ENCODE measurements at places on chromosomes 4 and X.

DNA sequence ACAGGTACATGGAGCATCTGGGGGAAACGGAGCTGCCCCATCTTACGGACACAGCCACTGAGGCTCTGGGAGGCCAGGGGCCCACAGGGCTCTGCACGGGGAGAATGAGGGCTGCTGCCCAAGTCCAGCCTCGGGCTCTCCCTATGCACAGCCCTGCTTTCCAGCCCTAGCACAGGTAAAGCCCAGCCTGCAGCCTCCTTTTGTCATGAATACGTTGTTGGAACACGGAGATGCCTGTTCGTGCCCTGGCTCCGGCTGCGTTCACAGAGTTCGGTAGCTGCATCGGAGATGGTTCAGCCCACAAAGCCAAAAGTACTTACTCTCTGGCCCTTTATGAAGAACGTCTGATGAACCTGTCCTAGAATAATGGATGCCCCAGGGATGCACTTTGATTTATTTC, 68.7 kb upstream of the AFAP1 start:
- DNase-seq: no peak

GRCh38 chr4:30537456-30537855, 182.7 kb upstream of the PCDH7 start:
- no peak for DNase-seq

DNA sequence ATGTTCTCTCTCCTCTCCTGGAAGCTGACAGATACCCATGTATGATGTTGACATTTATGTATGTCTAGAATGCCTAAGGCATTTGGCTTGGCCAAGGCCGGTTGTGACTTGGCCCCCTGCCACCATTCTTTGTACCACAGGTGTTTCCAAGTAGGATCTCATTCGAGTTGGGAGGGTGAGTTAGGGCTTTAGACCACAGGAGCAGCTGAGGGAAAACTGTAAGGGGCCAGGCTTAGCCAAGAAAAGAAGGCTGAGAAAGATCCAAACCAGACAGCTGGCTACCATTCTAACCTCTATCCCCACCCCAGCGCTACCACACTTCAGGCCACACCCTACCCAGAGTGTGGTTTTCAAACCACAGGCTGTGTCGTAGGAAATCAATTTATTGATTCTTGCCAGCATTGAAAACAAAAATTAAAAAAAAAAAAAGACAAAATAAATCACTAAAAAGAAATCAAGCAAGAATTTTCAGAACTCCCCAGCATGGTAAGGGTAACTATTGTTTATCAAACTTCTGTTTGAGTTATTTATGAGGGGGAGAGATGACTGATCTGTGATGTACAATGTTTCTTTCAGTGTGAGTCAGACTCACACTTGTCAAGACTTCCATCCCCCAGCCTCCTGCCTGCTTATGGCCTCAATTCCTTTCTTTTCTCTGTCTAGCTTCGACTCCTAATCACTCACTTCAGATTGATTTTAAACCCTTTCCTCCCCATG, 9.9 kb downstream of the TMSB4X start:
- DNase-seq: no peak

DNA sequence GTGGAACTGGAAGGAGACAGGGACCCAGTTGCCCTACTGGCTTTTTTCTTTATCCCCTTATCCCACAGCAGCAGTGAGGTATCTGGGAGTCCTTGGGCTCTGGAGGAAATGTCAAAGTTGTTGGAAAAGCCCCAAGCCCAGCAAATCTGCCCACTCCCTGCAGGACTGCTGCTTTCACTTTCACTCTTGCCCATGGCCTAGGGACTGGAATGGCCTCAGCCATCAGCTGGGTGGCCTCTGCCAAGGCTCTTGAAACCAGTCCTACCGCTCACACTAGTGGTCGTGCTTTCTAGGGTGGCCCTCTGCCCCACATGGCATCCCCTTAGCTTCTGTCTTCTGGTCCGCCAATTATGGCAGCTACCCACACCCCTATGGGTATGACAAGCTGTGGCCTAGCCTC, 9.7 kb upstream of the RHOXF1 start:
- no peak for DNase-seq

GRCh38 chr4:19675172-19675811, 576.4 kb upstream of the SLIT2 start:
- no peak for DNase-seq

GRCh38 chr4:156999175-156999517, 27.5 kb upstream of the PDGFC start:
- no peak for DNase-seq

- DNase-seq: no peak
Measured at GRCh38 chr4:37968747-37969146, 8.5 kb downstream of the PTTG2 start.

DNA sequence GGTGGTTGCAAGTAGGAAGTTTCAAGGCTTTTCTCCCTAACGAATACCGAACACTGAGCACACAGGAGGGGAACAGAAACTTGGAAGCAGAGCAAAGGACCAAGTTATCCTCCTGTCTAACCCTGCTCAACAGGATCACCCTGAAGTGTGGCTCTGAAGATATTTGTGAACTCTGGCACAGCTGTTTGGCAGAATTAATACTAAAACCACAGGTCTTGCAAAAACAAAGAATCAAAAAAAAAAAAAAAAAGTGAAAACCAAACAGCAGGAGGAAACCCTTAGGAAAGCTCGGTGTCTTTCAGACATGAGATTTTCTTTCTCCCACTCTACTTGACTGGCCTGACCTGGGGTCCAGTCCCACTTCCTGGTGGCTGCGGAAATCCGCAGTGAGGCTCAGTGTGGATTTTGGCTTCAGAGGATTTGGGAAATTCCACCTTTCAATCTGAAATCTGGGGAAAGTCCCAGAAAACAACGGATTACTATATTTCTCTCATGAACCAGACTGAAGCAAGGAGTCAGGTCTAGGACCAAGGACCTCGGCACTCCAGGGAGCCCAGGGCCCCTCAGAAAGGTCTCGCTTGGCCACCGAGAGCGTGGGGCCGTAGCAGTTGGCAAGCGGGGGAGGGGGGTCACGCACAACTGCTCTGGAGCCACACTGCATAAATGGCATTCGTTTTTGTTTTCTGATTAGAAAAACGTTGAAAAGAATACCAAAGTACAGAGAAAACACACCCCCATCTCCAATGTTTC, 867 bp downstream of the TIFA start:
- no peak for DNase-seq

DNA sequence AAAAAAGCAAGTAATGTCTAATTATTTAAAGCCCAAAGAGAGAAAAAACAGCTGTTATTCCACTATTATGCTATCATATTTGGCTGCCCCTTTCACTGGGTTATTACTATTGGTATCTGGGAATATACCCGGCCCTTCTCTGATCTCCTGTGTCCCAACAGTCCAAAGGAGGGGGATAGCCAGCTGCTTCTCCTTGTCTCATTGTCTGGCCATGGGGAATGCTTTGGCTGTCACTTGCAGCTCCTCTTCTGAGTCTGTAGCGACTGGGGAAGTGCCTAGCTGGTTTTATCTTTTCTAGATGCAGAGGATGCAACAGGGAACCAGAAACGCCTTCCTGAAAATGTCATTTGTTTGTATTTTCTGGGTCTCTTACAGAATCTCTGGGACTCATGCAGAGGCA, 33.9 kb downstream of the MGARP start:
- DNase-seq: no peak

DNA sequence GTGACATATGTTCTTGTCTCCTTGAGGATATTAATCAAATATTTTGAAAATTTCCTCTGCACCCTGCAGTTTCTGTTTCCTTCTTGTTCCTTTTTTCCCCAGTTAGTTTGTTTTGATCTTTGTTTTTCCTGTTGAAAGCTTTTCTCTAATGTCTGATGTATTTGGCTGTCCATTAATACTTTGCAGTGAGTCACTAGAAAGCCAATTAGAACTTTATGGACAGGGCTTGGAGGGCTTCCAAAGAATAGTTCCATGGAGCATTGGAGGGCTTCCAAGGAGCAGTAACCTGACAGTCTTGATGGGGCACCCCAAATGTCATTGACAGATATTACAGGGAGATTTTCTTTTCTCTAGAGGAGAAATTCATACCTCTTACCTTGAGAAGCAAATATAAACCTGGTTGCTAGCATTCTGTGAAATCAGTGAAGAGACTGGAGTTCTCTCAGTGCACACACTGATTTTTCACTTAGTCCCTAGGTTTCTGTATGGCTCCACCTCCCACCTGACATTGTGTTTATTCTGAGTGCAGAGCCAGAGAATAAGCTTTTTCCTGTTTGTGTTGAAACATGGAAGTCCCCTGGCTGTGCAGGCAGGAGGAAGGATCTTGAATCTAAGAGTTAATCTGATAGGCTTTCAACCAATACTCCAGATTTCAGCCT, 26.5 kb downstream of the SPARCL1 start:
- no peak for DNase-seq

GRCh38 chr4:181416966-181417365, 826.2 kb upstream of the TENM3 start:
- no peak for DNase-seq

DNA sequence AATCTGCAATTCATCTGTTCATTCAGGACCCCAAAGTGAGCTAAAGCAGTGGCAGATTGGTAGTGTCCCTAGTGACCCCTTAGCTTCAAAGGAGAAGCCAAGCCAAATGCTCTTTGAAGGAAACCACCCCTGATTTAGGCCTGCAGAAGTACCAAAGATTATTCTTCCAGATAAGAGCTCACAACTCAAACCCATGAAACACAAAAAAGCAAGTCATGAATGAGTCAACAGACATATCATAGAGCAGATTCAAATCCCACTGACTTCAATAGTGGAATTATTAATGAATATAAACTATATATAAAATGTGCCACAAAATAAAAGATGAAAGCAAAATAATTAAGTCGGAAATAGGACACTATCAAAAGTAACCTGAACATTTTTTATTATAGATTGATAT, 197.6 kb downstream of the SCFD2 start:
- DNase-seq: no peak

DNA sequence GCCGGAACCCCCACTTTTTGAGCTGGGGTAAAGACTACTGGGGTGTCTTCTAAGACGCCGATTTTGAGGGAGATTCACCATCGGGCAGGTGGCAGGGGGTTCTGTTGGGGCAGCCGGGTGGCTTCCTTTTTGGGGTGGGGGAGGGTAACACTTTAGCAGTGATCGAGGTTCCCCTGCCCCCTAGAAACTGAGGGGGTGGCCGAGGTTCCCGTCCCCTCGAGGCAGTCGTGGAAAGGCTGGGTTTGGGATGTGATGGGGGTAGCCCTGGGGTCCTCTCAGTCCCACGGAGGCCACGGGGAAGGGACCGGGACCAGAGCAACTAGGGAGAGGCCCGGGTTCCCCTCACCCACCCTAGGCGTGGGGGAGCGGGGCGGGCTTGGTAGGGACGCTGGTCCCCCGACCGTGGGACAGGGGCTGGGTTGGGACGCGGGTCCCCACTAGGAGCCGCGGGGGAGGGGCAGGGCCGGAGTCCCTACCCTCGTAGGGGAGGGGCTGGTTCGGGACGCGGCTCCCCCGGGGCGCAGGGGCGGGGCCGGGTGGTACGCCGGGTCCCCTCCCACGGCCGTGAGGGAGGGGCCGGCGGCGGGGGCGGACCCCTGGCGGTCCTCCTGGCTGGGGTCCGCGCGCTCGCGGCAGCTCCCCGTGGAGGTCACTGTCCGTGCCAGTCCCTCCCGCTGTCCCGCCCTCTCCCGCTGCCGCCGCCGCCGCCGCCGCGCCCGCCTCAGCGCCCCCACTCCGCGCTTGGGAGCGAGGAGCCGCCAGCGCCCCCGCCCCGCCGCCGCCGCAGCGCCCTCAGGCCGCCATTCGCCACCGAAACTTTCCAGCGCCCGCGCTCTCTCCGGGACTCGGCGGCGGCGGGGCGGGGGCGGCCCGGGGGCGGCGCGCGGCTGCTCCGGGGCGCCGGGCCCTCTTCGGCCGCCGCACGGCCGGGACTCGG, at the start of gene TBL1X:
Gene TBL1X, plus strand, starts transcription at position 624 of the 937 bp plus-strand sequence. CDS start 188,529 bp downstream, outside the sequence.
- peak; percentile 49 for DNase-seq

DNA sequence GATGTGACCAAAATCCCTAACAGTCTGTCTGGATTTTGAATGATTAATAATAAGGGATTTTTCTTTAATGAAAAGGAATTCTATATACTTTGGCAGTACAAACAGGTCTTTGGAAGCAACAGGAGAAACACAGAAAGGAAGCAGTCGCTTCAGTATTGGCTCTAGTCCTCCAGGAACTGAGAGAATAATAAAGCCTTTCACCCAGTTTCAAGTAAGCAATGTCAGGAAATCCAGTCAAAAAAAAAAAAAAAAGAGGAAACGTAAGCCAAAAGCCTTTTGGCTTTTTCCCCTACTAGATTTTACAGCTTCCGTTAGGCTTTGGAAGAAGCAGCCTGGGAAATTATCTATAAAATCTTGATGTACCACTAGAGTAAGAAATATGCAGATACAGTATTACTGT, 61.7 kb upstream of the HDAC8 start:
- no peak for DNase-seq

DNA sequence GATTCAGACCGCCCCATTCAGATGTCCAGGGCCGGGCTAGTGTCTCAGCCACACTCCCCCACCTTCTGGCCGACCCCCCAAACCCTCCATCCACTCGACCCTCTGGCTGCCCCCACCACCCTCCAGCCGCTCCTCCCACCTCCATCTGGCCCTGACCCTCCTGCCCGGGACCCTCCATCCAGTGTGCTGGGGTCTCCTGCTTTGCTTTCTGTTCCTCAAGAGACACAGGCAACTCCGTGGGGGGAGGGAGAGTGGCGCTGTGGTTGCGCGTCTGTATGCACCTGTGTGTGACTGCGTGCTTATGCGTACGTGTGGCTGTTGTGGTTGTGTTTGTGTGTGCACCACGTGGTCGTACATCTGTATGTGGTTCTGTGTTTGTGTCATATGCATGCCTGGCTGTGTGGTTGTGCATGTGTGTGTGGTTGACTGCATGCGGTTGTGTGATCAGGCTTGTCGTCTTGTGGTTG, 33.3 kb downstream of the CPLX1 start:
- DNase-seq: no peak

DNA sequence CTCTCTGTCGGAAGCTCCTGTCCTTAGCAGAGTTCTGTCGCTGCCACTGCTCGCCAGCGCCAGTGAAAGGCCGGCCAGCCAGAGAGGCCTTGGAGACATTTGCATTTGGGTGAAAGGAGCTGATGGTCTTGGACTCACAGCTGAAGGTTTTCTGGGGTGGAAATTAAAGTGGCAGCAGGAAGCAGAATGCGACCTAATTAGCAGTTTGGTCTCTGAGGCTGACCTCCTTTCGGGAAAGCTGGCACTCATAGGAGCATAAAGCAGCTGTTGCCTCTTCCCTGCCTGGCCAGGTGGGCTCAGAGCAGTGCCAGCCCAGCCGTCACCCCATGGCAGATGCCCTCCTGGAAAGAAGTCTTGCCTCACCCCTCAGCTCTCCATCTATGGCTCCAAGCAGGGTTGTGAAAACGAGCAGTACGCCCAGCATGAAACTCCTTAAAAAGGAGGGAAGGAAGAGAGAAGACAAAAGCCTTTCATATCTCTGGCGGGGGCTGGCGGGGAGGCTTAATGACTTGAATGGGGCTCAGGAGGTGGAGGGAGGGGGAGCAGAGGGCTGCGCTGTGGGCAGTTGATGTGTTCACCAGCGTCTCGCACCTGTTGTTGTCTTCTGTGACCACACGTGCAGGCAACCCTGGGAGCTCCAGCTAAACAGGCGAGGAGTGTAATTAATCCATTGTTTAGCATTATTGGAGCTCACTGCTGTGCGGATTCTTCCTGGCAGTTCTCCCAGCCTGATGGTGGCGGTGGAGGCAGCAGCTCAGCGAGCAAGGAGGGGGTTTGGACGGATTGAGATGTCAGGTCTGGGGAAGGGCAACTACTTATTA, 264.0 kb downstream of the MID1IP1 start:
- DNase-seq: no peak

Measured in stimulated activated CD8-positive, alpha-beta memory T cell treated with anti-CD3 and anti-CD28 coated beads, Interleukin-12 subunit alpha, Interleukin-12 subunit beta, amount 100 ng/mL, for 4 hours (primary cell).